ENCODE measurements at places on chromosomes 6 and 20.

GRCh38 chr20:7843613-7844012, 96.6 kb downstream of the HAO1 start:
- DNase-seq, result no peak

DNA sequence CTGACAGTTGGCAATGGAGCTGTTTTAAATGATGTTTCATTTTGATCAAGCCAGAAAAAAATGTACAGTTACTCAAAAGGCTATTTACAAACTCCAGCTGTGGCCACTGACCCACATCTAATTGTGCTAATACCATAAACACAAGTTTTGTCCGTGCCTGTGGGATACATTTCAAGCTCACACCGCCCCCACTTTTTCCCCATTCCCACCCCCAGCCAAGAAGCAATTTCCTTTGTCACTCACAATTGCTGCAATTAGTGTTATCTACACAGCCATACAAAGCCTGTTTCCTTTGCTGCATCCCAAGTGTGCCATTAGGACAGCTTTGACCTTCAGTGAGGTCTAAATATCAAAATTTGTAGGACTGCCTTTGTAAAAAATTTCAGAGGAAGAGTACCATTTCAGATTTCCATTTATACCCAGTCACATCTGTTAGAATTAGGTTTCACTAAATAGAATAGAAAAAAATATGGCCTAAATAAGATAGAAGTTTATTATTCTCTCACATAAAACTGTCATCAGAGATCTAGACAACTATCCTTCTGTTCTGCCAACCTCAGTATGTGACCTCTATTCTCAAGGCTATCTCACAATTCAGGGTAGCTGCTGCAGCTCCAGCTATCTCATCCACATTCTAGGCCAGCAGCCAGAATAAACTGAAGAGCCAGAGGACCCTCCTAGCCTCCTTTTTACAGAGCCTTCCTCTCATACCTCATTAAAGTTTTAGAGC, 202.6 kb downstream of the NFATC2 start:
- DNase-seq, result no peak

GRCh38 chr6:140459209-140459608, 1084.8 kb upstream of the CITED2 start:
- no peak for DNase-seq

- DNase-seq, result no peak
Measured at GRCh38 chr6:158900663-158901312, 81.6 kb upstream of the EZR start.

DNA sequence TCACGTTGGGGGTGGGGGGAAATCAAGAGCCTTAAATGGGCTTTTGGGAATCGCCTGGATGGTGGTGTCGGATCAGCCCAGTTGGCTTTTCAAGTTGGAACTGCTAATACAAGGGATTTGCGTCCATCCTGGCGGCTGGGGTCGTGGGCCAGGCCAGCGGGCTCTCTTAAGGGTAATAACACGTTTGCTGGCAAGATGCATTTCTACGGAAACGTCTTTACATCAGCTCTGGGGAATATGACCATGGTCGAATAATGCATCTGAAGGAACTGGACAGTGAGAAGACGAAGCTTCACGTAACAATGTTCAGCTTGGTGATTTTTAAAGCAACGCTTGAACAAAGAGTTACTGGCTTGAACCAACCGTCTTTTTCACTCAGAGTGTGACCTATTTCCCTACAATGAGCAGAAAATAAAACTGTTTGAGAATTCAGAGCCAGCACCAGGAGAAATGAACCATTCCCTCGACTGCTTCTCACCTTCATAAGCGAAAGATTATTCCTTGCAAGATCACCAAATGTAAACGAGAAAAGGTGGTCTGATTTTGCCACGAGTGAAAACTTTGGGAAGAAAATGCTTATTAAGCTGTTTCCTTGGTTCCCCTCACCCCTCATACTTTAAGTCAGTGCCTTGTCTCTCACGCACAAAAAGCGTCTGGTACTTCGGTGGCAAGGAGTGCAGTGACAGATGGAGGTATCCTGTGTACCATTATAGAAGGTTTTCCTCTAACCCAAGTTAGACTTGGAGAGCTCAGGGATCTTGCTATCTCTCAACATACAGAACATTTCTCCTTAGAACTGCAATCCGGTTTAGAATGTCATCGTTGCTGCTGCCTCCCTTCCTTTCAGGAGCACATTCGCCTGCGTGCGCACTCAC, 1.4 kb upstream of the MARCKS start:
- DNase-seq, result peak; percentile 11

- no peak for DNase-seq
Measured at GRCh38 chr6:148272597-148272996, 70.0 kb upstream of the SASH1 start.

GRCh38 chr6:130425537-130425936, 59.7 kb downstream of the TMEM200A start:
- no peak for DNase-seq

DNA sequence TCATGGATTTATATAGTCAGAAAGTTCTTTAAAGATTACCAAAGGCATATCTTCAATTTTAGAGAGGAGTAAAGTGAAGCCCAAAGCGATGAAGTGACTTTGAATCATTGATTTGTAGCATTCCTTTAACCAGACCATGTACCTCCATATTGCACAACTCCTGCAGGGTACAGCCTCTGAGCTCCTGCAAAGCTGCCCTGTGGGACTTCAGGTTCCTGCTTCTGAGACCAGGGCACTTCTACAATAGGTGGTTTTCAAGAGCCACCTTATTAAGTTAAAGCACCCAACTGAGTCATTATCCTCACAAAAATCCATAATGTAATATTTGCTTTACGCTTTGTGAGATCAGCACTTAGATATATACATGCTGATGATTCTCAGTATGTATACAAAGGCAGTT, 270.7 kb upstream of the RGS17 start:
- DNase-seq, result no peak

- DNase-seq, result no peak
Measured at GRCh38 chr20:53884859-53885541, 185.4 kb downstream of the BCAS1 start.

Data from germinal center (tissue), 1 donor.